ENCODE measurements at places on chromosomes 2 and 18.

- DNase-seq, result no peak
Observed at GRCh38 chr2:105571445-105571987, 172.7 kb upstream of the FHL2 start.

- no peak for DNase-seq
Observed at GRCh38 chr18:31241900-31242409, 76.0 kb upstream of the DSG1 start.

DNA sequence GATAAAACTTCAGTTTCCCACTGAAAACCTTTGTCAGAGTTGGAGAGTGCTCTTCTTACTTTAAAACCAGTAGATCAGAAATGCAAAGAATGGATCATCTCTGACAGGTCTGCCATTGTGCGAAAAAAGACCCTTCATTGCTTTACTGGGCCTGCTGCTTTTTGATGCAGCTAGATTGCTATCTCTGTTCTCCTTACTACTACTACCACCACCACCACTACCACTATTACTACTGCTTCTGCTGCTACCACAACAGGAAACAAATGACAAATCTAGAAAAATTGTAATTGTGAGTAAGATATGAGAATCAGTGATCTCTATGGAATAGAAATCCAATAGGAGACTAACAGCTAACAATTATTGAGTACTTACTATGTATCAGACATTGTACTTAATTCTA, 85.8 kb downstream of the PKP4 start:
- no peak for DNase-seq

- no peak for DNase-seq
Observed at GRCh38 chr2:658426-658825, 18.8 kb downstream of the TMEM18 start.

DNA sequence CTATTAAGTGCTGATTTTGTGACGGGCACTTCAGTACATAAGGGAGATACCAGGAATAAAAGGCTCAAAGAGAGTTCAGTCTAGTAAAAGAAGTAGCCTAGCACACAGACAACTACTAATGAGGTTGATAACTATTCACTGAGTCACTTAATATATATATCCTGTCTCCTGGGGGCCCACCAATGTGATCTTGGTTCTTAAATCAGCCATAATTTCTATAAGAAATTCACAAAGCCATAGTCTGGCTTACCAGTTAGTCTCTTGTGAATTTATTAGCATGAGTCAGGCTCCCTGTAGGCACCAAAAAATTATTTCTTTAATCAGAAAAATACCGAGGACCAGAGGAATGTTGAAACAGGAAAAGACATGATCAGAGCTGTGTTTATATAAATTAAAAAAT, 10.4 kb downstream of the KCNE4 start:
- DNase-seq, result no peak

DNA sequence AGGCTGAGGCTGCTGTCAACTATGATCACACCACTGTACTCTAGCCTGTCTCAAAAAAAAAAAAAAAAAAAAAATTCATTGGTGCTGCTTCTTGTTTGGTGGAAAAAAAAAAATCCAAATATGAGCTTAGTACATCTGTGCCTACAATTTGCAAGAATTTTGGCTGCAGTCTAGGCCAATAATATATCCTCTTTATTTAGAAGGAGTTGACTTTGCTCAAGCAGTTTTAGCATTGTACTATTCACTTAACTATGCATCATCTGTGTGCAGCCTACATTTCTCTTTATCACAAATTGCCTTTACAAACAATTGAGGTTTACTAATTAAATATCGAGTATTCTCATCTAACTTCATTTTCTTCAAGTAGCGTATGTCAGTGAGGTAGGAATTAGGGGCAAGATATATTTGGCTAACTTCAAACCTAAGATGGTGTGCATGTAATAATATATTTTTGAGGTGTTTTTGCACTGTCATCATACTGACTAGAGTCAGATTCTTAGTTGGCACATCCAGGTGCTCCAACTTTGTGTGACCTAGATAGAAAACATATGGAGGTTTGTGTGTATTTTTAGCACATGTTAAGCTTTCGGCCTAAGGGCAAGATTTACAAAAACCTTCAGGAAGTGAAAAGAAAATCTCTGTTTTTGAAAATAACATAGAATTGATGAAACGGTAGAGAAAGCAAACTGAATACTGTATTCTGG, 51.8 kb downstream of the PMS1 start:
- no peak for DNase-seq

DNA sequence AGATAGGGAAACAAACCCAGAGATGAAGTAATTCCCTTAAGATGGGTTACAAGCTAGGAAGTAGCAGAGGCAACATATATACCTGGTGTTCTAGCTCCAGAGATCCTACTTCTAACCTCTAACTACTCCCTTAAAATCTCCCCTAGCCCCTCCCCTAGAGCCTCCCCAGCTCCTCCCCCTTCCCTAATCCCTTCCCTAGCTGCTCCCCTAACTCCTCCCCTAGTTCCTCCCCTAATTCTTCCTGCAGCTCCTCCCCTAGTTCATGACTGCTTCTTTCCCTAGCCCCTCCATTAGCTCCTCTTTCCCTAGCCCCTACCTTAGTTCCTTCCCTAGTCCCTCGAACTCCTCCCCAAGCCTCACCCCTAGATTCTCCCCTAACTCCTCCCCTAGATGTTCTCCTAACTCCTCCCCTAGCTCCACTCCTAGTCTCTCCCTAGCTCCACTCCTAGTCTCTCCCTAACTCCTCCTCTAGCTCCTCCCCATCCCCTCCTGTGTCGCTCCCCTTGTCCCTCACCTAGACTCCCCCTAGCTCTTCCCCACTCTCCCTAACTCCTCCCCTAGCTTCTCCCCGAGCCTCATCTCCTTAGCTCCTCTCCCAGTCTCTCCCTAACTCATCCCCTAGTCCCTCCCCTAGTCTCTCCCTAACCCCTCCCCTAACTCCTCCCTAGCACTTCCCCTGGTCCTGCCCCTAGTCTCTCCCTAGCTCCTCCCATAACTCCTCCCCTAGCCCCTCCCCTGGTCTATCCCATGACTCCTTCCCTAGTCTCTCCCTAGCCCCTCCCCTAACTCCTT, 108.9 kb downstream of the CD226 start:
- DNase-seq, result no peak

GRCh38 chr2:209526561-209526960, 102.7 kb downstream of the MAP2 start:
- no peak for DNase-seq

GRCh38 chr18:60910534-60910933, 422.7 kb upstream of the CDH20 start:
- no peak for DNase-seq

DNA sequence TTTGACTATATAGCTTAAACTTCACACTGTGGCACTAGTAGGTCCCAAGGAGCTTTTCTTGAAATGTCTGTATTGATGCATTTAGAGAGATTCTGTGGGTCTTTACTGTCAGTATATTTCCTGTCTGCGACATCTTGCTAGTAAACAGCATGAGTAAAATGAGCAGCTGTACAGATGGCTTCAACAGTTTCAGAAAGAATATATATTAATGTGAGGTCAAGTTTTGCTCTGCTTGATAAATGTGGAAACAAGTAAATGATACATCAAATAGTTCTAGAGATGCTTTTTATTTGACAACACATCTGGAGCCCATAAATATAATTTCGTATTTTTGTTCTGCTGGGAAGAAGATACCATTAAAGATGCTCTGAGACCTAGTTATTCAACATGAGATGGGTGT, 310.9 kb upstream of the COL3A1 start:
- no peak for DNase-seq

GRCh38 chr18:32848826-32849225, 76.0 kb upstream of the KLHL14 start:
- DNase-seq, result no peak

DNA sequence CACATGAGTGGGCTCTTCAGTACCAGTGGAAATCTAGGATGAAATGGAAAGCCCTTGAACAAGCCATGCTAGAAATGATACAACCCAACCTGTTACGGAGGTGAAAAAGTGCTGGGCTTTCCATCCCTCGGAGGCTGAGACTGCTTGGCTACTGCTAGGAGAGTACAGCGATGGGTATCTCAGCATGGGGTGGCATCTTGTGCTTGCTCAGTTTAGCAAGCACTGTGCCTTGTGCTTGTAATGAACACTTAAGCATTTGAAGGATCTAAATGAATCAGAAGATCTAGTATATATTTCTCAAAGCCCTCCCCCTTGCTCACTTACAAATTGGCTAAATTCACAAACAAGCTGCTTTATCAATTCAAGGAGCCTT, 44.3 kb upstream of the EHBP1 start:
- DNase-seq, result no peak

GRCh38 chr2:37543999-37544557, 127.4 kb downstream of the CDC42EP3 start:
- DNase-seq, result no peak

- no peak for DNase-seq
Observed at GRCh38 chr18:47283476-47283875, 32.0 kb upstream of the SKOR2 start.

DNA sequence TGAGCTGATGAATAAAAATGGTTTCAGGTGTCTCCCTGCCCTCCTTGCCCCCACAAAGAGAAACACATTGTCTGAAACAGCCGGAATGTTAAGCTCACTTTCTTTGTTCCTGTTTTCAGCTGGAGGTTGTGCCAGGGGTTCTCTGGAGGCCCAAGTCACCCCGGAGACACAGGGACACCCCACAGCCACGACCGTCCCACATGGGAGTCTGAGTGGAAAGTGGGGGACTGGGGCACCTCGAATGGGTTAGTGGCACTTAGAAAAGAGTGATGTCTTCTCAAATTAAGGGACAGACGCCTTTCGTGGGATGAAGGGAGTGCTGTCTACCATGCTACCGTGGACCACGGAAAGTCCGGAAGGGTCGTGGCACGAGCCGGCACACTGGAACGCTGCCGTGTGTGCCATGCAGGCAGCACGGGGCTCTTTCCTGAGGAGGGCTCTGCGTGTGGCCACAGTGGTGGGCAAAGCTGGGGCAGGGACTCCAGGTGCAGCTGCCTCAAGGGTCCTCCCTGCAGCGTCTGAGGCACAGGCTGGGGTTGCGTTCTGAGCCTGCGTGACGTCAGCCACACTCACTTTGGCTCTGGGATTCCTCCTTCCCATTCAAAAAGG, 39.4 kb upstream of the CTDP1 start:
- DNase-seq, result no peak

DNA sequence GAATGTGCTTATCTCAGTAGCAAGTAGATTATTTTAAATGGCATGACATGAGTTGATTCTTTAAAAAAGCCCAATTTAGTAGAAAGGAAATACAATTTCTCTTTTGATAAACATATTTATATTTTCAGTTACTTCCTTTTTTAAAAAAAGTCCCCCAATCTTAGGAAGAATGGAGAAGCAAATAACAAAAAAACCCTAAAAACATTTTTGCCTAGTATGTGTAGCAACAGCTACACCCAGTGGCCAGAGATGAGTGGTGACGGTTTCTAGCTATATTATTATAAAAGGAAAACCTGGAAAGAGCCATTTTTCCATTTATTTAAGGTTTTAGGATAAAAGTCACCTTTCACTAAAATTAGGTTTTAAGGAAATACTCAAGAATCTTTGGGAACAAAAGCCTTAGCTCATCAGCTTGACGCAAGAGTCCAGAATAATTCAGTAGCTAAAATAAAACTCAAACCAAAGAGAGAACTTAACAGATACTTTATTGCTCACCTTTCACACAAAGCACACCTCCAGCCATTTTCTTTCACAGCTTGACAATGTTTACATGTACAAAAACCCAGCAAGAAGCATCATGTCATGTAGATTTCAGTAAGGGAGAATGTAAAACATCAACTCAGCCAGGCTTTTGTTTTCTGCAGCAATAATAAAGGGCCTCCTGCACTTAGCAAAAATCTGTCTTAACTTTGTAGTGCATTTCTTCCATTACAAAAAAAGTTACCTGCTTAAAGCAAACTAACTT, 15.7 kb downstream of the FAM98A start:
- DNase-seq, result peak; percentile 15

DNA sequence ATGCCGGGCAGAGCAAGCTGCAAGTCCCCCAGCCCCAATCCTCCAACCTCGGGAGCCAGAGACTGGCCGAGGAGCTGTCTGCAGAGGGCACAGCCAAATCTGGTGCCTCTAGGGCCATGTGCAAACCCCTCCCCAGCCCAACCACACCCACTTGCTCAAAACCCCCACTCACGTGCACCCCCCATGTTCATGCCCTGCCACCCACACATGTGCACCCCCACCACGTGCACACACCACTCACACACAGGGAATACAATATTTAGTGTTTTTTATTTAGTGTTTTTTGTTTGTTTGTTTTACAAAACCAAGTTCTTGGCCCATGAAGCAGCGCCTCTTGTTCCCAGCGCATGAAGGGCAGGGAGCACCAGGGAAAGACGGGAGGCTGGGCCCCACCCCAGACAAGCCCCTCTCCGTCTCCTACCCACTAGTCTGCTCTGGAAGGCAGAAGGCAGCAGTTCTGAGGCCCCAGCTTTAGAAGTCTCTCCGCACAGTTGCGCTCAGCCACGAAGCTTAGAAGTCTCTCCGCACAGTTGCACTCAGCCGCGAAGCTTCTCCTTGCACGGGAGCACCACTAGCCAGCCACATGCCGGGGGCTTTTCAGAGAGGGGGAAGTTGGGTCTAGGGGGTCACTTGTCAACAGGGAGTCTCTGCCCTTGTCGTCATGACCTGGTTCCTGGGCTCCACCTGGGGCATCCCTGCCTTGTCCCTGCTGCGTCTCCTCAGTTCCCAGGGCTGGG, 276.1 kb upstream of the HDAC4 start:
- DNase-seq, result no peak

GRCh38 chr2:217054791-217055190, 194.9 kb upstream of the TNP1 start:
- DNase-seq, result no peak

- DNase-seq, result no peak
Observed at GRCh38 chr2:6525475-6525964, 340.2 kb downstream of the CMPK2 start.

- no peak for DNase-seq
Observed at GRCh38 chr2:118249531-118249930, 161.3 kb downstream of the INSIG2 start.

DNA sequence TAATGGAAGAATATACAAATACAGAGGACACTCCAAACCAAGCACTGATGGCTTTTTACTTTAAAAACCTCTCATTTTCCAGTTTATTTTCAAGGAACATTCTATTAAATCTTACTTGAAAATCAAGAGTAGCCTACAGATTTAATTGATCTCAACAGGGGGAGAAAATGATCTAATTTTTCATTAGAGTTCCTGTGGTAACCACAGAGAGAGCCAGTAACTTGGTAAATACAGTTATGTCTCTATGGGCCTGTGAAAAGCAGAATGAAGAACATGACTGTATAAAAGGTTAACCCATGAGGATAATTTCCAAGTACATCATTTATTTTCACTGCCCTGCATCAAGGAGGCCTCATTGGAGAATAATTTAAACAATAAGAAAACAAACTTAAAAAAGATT, 39.8 kb upstream of the ITPRID2 start:
- no peak for DNase-seq

GRCh38 chr2:170930991-170931266, 1.9 kb downstream of the GORASP2 start:
- DNase-seq, result no peak

DNA sequence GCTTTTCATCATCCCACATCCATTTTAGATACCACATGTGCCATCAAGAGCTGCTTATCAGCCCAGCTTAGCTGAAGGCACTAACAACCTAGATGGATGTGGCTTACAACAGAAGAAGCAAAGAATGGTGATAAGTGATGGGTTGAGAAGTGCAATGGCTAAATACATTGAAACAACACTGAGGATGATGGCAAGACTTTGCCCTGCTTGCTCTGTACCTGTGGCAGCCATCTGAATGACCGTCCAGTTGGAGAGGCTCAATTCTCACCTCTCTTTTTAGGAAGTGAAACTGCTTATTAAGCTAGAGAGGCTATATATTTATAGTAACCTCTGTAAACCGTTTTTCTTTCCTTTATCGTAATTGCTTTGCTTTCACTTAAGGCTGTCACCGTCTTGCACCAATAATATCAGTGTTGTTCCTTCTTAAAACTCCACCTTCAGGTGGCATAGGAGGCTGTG, 5.7 kb downstream of the GPATCH11 start:
- DNase-seq, result no peak

GRCh38 chr2:1744446-1745170, at the start of gene PXDN:
Gene PXDN (minus strand): TSS chr2:1744515. CDS start chr2:1744455, 60 bp downstream.
- DNase-seq, result no peak

All from CD4-positive, alpha-beta T cell treated with Interleukin-1 beta for 1 hour (primary cell).